ENCODE measurements at places on chromosomes 11 and 22.
A peak's percentile ranks its signal among the peaks of the same experiment; 100 is the strongest.

DNA sequence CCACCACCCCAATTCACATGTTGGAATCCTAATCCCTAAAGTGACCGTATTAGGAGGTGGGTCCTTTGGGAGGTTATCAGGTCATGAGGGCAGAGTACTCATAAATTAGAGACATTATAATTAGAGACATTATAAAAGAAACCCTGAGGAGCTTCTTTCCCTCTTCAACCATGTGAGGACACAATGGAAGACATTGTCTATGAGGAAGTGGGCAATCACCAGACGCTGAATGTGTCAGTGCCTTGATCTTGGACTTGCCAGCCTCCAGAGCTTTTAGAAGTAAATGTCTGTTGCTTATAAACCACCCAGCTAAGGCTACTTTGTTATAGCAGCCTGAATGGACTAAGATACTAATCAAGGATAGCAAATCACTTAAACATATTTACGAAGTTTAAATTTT is 14.8 kb downstream of the GAB2 start:
- DNase-seq, result no peak

GRCh38 chr11:35689081-35689996 is 26.8 kb downstream of the TRIM44 start:
- no peak for DNase-seq

DNA sequence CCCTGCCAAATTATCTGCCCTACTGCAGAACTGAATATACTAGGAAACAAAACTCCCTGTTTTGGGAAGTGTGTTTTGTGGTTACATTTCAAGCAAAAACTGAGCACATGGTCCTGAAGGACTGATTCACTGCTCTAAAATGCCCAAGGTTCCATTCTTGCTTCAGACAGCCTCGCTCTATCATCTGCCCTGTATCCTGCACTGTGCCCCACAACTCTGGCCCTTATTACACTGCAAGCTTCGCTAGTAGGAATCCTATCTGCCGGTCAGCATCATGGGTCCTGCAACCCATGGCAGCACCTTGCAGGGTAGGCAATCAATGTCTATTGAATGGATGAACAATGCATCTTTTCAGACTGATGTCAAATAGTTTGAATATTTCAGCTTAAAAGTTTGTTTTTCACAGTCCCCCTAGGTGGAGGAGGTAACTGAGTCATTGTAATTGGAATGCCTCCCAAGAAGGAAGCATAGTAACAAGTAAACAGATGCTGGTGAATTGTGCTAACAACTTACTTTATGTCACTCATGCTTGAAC is 21.3 kb downstream of the LAYN start:
- no peak for DNase-seq

DNA sequence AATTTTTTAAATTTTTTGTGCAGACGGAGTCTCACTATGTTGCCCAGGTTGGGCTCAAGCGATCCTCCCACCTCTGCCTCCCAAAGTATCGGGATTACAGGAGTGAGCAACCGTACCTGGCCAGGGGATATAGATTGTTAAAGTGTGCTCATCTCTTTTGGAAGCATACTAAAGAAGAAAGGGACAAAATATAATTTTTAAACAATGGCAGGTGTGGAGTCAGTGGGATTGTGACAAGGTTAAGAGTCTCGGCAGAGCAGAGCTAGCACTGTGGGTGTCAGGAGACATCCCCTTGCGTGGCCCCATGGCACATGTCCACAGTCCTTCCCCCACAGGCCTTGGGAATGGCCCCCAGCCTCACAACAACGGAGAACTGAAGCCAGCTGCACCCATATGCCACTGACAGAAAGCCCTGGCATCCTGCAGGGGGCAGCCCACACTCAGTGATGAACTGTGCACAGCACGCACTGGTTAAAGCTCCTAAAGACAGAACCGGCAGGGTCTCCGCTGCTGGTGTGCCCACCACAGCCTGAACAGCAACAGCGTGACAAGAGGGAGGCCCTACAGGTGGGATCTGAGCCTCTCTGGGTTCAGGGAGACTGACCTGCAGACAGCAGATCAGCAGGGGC is 29.9 kb downstream of the SERPIND1 start:
- peak; percentile 34 for DNase-seq

DNA sequence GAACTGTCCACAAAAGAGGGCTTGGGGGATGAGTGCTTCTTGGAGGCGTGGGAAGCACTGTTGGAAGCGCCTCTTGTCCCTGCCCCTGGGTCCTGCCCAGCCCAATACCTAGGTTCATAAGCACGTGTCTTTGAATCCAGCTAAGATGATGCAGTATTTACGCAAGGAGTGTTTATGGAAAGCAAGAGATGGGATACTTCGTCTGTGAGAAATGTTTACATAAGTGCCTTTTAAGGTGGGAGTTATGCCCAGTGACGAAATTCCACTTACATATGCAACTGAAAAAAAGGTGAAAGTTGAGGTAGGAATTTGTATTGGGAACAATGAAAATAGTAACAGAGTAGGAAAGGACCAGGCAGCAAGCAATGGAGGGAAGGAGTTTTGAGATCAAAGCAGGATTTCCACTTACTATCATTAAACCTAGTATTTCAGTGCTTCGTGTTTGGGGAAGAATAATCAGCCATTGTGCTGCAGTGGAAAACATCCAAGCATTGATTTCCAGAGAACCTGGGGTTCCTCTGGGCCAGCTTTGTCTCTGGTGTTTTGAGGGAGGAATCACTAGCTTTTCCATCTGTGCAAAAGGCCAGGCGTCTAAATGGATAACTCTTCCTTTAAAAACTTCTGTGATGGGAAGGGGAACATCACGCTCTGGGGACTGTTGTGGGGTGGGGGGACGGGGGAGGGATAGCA is 115.3 kb upstream of the TTC12 start:
- DNase-seq, result no peak

DNA sequence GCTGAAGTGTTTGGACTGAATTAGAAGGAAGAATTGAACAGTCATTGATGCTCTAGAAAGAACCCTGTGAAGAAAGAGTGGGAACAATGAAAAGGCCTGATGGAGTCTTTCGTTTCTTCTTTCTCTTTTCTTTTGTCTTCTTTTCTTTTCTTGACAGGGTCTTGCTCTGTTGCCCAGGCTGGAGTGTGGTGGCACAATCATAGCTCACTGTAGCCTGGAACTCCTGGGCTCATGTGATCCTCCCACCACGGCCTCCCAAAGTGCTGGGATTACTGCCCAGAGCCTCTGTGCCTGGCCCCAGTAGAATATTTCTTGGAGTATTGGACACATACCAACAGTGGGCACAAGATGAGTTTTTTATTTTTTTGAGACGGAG is 1.1 kb downstream of the FEN1 start:
- DNase-seq, result no peak

DNA sequence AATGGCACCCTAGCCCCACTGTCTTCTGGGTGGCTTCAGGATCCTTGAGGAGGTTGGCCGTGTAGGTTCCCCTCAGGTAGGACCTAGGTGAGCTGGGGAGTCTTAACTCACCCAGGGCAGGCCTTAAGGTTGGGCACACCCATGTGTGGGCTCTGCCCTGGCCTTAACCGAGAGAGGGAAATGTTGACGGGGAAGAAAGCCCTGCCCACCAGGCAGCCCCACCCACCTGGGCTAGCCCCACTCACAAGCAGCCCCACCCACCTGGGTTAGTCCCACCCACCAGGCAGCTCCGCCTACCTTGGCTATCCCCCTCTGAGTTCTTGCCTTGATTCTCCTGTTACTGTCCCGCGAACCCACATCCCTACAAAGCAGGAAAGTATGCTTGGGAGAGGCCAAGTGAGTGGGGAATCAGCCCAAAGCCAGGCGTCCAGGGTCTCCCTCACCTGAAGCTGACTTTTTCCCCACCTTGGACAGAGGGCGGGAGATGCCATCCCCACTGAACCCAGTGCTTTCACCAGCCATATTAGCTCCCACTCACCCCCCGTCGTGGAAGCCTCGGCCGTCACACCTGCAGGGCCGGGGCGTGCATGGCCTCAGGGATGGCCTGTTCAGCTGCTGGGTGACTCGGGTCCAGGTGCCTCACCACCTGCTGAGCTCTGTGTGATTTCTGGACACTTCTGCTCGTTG is at the start of gene MYEOV:
Gene MYEOV (plus strand): TSS at position 337 of the 687 bp plus-strand sequence. CDS start 1,200 bp downstream, outside the sequence.
- no peak for DNase-seq

- DNase-seq, result no peak
These were observed 64.6 kb downstream of the RPL27A start for GRCh38 chr11:8747173-8747572.

DNA sequence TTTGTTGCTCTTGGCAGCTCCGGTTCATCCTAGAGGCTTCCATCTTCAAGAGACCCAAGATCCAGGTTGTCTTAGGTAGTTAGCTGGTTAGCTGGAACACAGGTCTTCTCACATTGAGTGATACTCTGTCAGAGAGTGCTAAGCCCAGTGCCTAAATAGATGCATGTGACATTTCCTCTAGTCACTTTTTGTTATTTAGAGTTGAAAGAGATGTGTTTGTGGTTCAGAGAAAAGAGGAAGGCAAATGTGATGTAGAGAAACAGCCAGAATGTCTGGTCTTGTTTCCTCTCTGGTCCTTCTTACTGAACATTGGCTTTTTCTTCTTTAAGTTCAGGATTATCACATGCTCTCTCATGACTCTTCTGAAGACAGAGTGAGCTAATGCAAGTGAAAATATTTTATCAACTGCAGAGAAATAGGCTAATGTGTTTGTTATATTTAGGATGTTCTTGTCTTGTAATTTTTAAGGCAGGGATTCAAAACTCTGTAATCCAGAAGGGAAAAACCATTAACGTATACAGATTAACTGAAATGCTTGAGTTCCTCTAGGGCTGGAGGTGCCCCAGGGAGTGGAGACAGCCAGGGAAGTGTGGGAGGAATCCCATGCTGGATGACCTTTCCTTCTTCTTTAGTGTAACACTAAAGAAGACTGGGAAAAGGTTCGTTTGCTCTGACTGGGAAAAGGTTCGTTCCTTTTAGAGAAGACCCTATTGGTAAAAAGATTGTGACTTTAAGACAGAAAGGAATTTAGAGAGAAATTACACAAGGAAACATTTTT is 75.4 kb downstream of the SWAP70 start:
- DNase-seq, result no peak

- DNase-seq, result no peak
These were observed 88.0 kb downstream of the ZBTB16 start for GRCh38 chr11:114147375-114148012.

DNA sequence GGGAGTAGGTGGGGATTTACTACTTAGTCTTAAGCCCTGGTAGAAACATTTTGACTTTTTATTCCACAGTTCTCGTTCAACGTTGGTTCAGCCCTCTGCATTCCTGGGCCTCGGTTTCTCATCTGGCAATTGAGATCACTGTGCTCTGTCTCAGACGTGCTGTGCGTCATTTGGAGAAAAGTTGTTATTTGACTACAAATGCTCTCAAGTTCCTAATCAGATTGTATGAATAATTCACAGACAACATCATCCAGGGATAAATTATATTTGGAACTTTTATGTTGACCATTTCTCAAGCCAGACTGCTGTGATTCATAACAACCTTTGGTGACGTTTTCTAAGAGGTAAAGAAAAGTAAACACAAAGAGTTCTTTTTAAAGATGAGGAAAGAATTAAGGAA is 69.2 kb downstream of the BLID start:
- DNase-seq, result no peak

DNA sequence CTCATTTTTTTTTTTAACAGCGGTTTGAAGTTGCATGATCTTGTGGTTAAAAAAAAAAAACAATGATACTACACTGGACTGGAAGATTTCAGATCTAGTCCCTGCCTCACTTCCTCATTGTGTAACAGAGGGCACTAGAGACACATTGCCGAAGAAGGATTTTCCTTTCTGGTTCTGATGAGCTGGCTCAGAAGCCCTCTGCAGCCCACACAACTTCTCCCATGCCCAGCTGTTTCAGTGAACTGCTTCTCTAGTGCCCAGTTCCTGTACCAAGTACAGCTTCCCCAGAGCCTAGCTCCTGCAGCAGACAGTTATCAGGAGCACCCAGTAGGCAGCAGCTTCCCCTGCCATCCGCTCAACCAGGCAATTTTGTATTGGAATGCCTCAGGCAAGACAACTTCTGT is 29.5 kb upstream of the ANO5 start:
- DNase-seq, result no peak

DNA sequence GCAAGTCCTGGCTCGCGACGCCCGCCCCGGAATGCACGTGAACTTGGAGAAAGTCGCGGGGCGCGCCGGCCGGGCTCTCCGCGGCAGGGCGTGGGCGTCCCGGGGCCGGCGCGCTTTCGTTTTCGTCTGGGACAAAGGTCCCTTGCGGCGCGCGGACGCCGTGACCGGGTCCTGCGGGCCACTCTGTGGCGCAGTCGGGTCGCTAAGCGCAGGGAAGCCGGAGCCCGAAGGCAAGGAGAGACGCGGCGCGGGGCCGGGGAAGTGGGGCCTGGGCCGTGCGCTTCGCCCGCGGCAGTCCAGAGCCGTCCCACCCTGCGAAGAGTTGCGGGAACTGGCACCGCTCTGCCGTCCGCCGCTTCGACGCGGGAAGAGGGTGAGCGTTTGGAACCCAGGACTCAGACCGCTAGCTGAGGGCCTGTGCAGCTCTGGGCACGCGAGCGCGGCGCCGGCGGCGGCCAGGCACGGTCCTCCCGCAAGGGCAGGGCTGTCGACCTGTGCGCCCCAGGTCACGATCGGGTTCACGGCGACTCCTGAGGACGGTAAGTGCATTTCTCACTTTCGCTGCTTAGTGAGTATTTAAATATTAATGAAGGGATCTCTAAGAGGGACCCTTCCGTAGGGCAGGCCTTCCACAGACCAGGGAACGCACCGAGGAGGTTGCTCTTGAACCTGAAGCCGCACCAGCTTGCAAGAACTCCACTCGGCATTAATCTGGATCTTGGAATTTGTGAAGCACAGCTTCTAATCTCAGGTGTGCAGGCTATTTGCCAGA is 78.0 kb upstream of the PPARA start:
- peak; percentile 51 for DNase-seq

DNA sequence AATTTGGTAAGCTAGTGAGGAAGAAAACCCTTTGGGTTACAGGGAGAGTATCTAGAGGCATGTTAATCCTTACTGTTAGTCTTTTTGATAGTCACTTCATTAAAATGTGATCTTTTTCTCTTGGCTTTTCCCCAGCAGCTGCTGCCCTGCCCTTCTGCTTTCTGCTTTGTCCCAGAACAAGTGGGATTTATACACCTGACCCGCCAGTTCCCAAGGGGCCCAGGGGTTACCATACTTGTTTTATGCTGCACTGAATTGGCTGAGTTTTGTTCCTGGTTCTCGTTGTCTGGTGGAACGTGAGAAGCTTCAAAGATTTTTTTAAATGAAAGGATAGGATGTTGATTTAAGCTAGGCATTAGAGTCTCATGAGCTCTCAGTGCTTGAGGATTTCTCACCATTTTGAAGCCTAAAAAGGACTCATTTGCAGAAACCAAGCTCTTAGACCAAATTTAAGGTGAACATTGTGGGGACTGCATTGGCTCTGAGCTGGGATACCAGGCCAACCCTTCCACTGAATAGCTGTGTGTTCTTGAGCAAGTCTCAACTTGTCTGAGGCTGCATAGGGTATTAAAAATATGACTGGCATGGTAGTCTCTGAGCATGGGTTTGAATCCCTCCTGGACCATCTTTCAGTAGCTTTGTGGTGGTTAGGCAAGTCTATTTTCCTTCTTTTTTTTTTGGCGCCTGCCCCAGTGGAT is 6.6 kb downstream of the LIMK2 start:
- DNase-seq, result no peak

GRCh38 chr22:44378380-44378779 is 65.6 kb upstream of the SHISAL1 start:
- DNase-seq, result no peak

- DNase-seq, result no peak
These were observed 68.1 kb upstream of the FGF3 start for GRCh38 chr11:69887330-69887729.
